ENCODE measurements at places on chromosomes 5 and 9.

GRCh38 chr9:103867886-103868285 is 226.2 kb upstream of the SMC2 start:
- no peak for DNase-seq

DNA sequence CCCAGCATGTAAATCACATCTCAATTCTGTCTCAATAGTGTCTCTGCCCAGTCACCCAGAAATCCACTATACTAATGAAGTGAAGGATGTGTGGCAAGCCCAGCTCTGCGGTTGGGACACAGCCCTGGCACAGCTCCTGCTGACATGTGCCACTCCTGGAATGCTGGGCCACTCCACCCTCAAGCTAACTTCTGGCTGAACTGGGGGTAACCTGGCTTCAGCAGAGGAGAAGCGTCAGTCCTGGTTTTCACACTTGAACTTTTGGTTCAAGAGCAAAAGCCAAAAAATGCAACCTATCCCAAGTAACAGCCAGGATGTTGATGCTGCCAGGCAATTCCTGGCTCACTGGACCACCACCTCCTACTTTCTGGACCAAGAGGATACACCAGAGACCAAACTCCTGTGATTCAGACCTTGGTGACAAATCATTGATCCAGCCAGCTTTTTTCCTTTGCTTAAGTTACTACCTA is 86.4 kb downstream of the ARRDC3 start:
- DNase-seq: no peak

GRCh38 chr5:127077366-127077765 is 4.1 kb upstream of the C5orf63 start:
- DNase-seq: no peak

GRCh38 chr9:78234810-78235209 is 1.1 kb upstream of the CEP78 start:
- no peak for DNase-seq

- DNase-seq: no peak
Measured at GRCh38 chr5:33238826-33239695, 201.7 kb upstream of the TARS1 start.

DNA sequence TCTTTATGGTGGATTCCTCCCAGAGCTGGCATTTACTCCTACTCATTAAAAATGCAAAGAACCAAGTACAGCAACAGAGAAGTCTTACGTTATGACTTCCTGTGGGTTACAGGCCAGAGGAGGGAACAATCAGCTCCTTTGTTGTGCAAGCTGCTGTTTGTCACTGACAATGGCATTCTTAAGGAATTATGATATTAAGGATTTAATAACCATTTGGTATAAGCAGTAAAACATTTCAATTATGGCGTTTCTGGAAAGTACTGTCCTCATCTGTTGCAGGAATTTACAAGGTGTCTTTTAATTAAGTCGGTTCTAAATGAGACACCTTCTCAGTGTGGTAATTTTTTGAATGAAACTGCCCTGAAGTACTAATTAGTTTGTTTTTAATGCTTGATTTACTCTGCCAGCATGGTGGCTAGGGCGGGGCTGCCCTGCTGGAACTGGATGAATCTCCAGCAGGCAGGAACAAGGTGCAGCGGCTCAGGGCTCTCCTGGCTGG is 49.1 kb upstream of the VDAC1 start:
- no peak for DNase-seq

- no peak for DNase-seq
Measured at GRCh38 chr9:129811967-129812363, 9.0 kb downstream of the TOR1B start.

DNA sequence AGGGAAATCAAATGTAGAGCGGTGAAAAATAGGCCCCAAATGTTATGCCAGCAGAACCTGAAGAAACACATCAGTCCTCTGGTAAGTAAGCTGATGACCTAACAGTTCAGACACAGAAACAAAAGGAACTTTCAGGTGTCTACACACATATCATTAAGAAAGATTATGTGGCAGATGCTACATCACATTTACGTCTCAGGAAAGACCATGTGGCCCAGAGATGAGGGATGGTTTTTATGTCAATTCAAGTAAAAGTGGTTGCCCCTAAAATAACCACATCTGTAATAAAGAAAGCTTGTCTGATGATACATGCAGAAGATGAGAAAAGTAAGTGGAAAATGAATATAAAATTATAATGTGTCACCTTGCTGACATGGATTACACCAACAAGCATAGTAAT is 31.4 kb downstream of the GNAQ start:
- DNase-seq: no peak

DNA sequence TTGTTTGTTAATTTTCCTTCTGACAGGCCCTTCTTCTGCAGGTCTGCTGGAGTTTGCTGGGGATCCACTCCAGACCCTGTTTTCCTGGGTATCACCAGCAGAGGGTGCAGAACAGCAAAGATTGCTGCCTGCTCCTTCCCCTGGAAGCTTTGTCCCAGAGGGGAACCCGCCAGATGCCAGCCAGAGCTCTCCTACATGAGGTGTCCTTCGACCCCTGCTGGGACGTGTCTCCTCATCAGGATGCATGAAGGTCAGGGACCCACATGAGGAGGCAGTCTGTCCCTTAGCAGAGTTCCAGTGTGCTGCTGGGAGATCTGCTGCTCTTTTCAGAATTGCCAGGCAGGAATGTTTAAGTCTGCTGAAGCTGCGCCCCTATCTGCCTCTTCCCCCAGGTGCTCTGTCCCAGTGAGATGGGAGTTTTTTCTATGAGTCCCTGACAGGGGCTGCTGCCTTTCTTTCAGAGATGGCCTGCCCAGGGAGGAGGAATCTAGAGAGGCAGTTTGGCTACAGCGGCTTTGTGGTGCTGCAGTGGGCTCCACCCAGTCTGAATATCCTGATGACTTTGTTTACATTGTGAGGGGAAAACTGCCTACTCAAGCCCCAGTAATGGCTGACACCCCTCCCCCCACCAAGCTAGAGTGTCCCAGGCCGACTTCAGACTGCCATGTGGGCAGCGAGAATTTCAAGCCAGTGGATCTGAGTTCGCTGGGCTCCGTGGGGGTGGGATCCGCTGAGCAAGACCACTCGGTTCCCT is 772.0 kb upstream of the FAM174A start:
- DNase-seq: no peak

DNA sequence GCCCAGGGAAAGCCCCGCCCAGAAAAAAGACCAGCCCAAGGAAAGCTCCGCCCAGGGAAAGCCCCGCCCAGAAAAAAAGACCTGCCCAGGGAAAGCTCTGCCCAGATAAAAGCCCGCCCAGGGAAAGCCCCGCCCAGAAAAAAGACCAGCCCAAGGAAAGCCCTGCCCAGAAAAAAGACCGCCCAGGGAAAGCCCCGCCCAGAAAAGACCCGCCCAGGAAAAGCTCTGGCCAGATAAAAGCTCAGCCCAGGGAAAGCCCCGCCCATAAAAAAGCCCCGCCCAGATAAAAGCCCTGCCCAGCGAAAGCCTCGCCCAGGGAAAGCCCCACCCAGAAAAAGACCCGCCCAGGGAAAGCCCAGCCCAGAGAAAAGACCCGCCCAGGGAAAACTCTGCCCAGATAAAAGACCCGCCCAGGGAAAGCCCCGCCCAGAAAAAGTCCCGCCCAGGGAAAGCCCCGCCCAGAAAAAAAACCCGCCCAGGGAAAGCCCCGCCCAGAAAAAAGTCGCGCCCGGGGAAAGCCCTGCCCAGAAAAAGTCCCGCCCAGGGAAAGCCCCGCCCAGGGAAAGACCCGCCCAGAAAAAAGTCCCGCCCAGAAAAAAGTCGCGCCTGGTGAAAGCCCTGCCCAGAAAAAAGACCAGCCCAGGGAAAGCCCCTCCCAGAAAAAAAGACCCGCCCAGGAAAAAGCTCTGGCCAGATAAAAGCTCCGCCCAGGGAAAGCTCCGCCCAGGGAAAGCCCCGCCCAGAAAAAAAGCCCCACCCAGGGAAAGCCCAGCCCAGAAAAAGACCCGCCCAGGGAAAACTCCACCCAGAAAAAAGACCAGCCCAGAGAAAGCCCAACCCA is 11.9 kb downstream of the GRIN1 start:
- peak; percentile 18 for DNase-seq

DNA sequence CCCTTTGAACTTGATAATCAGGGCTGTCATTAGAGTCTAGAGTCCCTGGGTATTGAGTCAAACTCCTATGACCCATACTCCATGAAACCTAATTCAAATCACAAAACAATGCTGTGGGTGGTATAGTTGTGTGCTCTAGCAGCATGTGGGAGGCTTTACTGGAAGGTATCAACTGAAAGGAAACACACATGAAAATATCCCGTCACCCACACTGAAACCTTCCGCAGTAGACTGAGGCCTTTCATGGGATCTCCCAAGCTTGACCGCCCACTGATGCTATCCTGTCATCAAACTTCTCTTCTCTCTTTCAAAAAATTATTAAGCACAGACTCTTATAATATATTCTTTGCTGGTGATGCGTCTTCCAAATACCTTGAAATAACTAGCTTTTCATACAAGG is 569.1 kb upstream of the MEF2C start:
- no peak for DNase-seq

- no peak for DNase-seq
Measured at GRCh38 chr9:79220666-79221065, 351.1 kb upstream of the TLE4 start.

DNA sequence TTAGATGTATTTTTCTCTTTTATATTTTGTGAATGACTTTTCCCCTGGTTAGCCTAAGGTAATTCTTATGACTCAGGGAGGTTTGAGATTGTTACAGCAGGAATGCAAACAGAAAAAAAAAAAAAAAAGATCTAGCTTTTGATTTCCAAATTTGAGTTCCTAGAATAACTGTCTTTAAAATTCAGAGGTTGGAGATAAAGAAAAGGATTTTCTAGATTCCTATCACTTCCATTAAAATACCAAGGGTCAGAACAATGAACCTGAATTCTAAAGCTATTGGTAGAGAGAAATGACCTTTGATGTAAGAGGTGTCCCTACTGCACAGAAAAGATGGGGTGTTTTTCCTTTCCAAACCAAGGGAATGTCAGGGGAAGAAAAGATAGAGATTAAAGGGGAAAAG is 262.5 kb downstream of the DOCK8 start:
- no peak for DNase-seq

DNA sequence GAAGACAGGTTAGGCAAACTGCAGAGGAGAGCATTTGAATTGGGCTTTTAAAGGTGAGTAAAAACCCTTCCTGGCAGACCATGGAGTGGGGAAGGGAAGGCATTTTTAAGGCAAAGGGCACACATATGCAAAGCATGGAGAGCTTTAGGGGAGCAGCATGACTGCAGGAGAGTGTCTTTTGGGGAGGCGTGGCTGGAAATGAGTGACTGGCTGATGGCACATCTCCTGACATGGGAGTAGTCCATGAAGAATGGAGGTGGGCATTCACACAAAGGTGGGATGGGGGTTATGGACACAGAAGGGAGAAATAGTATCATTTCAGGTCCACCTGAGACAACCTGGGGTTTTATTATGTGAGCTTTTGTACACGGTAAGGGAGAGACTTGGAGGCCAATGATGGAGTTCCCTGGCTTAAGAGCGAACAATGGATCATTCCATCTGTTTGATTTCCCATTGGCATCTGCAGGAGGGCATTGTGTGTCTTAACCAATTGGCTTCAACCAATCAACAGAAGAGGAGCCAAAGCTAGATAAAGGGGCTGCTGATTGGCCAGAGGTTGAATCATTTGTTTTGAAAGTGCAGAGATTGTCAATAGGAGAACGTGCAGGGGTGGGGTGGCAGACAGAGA is 2.1 kb downstream of the NSG2 start:
- no peak for DNase-seq

GRCh38 chr5:152634586-152634985 is 229.5 kb upstream of the NMUR2 start:
- DNase-seq: no peak

DNA sequence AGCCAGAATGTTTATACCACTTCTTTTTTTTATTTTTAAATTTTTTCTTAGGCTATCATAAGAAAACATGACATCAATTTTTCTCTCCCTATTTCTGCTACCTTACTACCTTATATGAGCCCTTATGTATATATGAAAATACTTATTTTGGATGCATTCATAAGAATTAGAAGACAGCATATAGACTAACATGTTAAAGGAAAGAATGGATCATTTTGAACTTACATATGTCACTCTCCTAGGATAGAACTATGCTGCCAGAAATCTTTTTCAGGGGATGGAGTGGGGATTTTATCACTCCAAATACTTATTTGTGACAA is 51.8 kb downstream of the SNX24 start:
- no peak for DNase-seq

GRCh38 chr9:72884508-72884907 is 68.3 kb downstream of the ALDH1A1 start:
- no peak for DNase-seq

DNA sequence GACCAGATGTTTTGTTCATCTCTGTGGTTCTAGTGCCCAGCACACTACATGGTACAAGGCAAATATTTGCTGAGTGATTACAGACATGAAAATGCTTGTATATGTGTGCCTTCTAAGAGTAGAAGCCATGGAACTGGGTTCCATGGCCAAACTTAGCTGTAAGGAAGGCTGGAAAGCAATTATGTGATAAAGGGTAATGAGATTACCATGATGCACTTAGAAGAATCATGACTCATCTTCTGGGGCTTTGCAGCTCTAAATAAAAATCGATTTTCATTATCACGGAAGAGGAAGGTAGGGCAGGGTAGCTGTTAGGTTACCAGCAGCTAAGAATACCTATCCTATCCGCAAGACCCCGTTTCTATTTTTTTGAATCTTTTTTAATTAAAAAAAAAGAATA is 28.0 kb downstream of the RFK start:
- no peak for DNase-seq

DNA sequence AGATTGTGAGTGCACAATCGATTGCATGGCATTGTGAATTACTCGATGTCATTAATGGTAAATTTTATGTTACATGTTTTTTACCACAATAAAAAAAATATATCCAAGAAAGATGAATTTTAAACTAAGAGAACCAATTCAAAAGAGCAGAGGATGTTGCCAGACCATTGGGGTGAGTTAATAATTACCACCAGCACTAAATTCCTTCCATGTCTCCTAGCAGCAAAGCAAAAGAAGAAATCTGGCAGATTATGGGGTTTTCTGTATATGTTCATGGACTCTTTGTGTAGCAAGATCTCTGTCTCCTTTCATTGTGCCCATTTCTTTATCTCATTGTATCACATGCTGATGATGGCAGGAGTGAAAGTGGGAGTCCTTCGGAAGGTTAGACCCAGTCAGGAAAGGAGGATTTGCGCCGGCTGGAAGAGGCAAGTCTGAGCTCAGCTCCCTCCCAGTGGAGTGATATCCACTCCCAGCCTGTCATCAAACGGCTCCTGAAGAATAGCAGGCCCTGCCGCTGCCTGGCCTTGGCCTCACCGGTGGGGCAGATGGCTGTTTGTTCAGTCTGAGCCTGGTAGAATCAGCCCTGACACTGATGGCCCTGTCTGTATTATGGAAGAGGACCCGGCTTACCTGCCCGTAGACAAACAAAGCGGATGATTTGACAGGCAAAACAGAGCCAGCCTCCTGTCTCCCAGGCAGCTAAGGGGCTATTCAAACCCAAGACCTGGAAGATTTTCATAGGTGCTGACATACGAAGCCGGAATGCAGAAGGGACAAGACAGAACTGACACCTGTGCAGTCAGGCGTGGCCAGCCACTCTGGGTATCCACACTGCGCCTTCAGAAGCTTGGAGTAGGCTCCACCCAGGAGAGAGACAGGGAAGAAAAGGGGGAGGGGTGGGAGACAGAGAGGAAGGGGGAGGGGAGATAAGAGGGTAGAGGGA is 21.9 kb upstream of the FOXE1 start:
- DNase-seq: no peak
